ENCODE measurements at places on chromosomes 5 and 9.
A peak's percentile ranks its signal among the peaks of the same experiment; 100 is the strongest.

DNA sequence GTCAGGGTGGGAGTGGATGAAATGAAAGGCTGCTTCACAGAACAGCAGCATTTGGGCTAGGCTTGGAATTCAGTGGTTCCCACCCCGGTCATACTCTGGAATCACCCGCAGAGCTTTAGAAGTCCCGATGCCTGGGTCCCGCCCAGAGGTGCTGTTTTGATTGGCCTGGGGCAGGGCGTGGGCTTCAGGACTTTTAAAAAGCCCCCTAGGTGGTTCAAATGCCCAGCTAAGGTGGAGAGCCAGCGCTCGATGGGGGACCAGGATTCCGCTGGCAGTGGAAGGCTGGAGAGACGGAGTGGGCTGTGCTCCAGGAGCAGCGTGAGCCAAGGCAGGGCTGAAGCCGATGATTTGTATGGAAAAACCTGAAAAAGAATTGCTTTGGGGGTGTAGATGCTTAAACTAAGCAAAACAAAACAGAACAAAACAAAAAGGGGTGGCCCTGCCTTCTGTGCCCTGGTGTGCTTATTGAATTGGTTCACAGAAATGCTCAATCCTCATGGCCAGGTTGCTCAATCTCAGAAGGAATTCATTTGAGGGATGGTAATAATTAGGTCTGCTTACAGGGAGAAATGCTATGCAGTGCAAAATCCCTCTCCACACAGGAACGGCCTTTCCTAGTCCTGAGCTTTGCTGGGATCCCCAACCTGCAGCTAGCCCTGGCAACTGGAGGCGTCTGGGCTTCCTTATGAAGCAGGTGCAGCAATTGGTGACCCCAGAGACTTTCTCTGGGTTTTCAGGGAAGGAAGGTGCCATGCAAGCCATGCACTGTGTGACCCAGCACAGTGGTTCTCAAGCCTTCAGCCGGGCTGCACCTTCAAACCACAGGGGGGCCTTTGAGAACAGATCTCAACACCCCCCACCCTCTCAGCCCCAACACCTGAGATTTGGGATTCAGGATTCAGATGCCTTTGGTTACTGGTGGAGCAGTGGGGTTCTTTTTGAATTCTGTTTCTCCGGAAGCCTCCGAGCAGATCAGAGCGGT lies 174.0 kb upstream of the ZNF618 start:
- no peak for DNase-seq

- DNase-seq: no peak
Observed at GRCh38 chr9:136858844-136859757, 7.0 kb downstream of the MAMDC4 start.

- DNase-seq: no peak
Observed at GRCh38 chr5:130425424-130425823, 521.2 kb downstream of the CHSY3 start.

DNA sequence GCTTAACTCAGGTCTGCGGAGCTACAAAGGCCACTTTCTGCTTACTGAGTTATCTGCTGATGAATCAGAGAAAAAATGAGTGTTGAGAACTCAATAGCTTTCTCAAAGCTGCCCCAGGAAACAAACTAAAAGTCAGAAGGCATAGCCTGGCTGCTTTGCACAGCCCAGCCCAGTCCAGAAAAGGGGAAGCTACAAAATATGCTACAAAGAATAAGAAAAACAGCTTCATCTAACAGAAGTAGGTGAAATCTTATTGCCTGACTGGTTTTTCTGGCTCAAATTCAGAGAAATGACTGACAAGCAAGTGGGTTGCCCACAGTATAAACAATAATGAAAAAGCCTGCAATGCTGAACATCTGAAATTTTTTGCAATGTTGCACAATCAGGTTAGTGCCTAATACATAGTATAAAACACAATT lies 156.2 kb downstream of the PPP2R2B start:
- DNase-seq: no peak

- DNase-seq: no peak
Observed at GRCh38 chr5:78591972-78592700, 56.4 kb downstream of the LHFPL2 start.

DNA sequence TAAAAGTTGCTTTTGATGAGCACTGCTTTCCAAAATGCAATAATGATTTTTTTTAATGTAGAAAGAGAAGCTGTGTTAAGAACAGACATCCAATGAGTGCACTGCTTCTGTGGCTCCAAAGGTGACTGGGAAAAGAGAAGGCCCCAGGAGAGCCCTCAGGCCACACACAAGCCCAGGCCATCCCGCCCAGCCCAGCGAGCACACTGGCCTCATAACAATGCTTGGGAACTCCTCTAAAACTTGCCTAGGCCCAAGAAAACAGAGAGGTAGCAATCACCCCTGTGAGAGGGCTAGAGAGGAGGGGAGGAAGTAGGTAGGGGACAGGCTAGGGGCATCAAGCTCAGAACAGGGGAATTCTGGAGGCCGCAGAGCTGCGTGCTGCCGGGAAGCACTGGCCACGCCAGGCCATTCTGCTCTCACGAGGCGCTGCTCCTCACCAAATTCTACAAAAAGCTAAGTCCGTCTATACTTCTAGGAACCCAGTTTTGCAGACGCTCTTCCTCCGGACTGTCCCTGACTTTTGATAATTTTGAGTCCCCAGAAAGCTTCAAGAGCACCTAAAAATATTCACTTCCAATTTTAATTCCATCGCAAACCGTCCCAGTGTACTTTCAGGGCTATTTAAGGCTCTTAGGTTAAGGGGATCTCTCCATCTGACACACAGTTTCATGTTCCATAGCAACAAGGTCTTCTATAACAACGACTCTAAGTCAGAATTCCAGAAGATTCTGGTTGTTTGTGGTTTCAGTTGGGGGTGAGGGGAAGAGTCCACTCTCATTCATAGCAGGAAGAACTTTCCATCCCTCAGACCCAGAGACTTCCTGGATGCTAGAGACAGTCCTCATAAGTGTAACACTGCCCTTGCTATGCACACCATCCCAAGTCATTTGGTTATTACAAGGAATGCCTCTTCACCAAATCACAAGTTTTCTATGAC lies 51.0 kb downstream of the HABP4 start:
- no peak for DNase-seq

GRCh38 chr5:50440651-50441492 lies at the start of gene EMB:
EMB (minus strand) TSS chr5:50441288; CDS start chr5:50441151, 137 bp downstream.
- DNase-seq: peak; percentile 49

DNA sequence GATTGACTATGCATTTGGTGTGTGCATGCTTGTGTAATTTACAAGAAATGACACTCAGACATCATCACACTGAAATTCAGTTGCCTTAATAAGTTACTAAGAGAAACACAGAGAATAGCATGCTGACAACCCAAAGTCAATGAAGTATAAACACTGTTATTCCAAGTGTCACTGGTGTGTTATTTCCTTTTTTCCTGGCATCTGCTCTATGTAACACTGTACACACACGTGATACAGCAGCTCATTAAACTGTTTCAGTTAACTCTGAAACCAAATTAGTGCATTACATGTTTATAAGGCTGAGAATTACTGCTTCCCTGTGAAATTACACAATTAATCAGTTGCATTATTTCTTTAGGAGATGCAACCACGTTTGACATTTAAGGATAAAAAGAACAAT lies 252.7 kb downstream of the EFNA5 start:
- no peak for DNase-seq

DNA sequence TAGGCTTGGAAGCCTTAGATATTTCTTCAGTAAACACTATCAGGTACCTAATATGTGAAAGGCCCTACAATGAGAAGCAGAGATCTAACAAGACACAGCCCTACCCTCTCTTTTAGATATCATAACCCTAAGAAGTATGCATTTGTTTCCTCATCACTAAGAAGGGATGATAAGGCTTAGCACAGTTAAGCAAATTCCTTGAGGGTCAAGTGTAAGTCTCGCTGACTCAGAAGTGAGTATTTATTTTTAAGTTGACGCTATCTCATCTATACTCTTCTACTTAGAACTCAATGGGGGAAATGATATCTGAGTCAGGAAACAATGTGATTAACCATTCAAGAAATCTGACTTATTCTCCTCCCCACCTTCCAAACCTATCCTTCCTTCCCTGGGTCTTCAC lies 149.7 kb downstream of the ESM1 start:
- no peak for DNase-seq

GRCh38 chr9:110669433-110669832 lies 842 bp downstream of the MUSK start:
- DNase-seq: no peak

GRCh38 chr9:93224591-93224990 lies 40.7 kb downstream of the WNK2 start:
- no peak for DNase-seq

GRCh38 chr9:96391021-96391765 lies 7.7 kb upstream of the SLC35D2 start:
- DNase-seq: no peak

- DNase-seq: no peak
Observed at GRCh38 chr9:121439711-121440664, 59.7 kb downstream of the GGTA1 start.

GRCh38 chr5:37002176-37002751 lies 125.7 kb downstream of the NIPBL start:
- DNase-seq: no peak

DNA sequence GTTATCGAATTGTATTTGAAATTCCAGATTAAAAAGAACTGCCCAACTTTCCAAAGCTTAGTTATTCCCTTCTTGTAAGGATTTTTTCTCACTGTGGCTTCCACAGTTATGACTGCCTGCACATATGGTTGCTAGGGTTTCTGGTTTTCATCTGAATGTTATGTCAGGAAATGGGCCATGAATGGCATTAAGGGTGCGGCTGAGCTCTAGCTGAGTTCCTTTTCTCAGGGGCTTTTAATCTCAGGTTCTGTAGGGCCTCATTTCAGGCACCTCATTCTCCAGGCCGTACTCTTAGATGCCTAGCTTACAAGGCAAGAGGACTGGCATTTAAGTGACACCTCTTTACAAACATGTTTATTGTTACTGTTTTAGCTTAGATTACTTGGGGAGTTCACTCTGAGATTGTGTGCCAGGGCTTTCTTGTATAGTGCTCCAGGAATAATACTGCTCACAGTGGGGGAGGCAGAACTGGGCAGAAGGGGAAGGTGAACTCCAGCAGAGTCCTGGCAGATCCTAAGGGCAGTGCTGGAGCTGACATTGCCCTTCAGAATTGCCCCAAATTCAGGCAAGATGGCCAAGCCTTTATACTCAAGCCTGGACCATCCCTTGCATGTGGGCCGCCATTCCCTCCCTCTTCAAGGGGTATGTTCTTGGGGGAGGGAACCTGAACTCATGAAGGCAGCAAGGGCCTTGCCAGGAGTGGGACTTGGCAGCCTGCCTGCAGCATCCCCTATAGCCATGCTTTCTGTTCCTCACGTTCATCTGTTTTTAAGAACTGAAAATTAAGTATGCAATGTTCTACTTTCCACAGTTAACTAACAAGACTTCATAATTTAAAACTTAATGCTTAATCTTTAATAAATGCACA lies 111.5 kb downstream of the KDM4C start:
- DNase-seq: no peak

DNA sequence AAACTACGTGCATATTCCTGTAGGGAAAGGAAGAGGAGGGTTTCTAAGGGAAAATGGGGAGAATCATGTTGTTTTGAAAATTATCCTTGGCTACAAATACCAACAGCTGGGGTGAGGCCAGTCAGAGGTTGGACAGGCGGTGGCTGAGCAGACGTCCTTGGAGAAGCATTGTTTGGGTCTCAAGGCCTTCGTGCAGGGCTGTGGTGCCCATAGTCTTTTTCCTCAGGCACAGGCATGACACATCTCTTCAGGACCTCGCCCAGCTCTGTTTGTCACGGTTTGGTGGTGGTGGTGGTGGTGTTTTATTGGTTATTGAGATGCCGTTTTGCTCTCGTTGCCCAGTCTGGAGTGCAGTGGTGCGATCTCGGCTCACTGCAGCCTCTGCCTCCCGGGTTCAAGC lies 27.8 kb upstream of the EGFL7 start:
- no peak for DNase-seq

DNA sequence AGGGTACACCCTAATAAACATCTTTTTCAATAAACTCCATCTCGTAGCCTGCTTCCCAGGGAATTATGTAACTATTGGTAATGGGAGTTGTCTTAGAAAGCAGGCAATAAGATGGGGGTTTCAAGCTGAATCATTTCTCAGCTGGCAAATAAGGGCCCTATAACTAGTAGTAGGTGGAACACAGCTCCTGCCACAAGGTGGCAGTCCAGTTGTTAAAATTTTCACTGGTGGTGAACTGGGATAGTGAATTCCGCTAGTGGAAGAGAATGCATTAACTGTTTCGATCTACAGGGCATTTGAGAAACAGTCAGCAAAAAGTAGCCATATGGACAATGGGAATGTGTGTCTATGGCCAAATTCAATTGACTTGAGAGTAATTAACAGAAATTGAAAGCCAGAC lies 27.7 kb downstream of the PCDHB15 start:
- no peak for DNase-seq

DNA sequence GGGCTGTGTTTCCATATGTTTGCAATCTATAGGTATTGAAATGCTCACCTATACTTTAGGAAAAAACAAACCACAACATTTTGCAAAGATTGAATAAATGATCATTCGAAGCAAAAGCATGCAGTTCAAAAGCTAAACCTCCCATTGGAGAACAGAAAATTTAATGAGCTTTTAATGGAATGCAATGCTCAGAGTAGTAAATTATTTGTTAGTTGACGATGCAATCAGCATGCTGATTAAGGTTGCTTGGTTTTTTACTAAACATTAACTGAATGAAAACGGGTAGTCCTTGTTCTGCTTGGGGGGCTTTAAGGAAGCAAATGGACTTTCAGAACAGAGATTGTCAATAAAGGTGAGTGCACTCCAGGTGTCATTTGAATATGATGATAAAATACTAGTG lies 123.3 kb upstream of the TMEM161B start:
- DNase-seq: no peak

DNA sequence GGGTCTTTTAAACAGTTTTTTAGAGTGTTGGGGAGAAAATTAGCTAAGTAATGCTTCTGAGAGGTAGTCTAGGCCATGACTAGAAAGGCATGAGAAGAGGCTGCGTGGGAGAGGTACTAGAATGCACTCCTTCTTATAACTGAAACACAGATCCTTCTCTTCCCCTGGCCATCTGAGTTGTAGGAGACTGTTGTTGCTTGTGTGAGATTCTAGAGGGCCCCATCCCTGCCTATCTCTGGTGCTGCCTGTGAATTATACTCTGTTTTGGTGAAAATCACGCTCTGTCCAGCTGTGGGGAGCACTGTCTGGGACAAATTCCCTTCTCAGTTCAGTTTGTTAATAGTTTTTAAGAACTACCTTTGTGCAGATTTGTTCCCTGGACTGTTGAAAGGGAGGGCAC lies 37.5 kb downstream of the MAP1B start:
- no peak for DNase-seq

DNA sequence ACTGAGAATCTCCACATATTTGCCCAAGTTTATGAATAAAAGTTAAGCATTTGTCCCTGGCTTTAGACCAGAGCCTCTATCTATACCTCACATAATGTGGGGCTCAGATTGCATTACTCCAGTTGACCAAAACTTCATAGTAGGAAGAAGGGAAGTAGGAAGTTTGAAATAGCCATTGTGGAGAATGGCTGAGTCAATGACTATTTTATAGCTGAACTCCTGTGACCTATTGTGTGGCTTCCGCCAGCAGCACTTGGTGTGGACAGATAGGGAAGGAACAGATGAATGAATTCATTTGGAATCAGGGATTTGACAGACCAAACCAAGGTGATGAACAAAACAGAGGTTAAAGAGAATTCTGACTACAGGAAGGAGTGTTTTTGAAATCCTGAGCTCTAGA lies 92.9 kb upstream of the LPAR1 start:
- DNase-seq: no peak

- no peak for DNase-seq
Observed at GRCh38 chr9:133026426-133026825, 4.4 kb upstream of the GTF3C5 start.
